Progenitor cell of endocrine pancreas (in vitro differentiated cells): ENCODE measurements at places on chromosomes 6 and 20. TPM values are rescaled to one million over a fixed set of nuclear protein-coding genes. Genes with fewer than 3 reads are reported as not detected.

DNA sequence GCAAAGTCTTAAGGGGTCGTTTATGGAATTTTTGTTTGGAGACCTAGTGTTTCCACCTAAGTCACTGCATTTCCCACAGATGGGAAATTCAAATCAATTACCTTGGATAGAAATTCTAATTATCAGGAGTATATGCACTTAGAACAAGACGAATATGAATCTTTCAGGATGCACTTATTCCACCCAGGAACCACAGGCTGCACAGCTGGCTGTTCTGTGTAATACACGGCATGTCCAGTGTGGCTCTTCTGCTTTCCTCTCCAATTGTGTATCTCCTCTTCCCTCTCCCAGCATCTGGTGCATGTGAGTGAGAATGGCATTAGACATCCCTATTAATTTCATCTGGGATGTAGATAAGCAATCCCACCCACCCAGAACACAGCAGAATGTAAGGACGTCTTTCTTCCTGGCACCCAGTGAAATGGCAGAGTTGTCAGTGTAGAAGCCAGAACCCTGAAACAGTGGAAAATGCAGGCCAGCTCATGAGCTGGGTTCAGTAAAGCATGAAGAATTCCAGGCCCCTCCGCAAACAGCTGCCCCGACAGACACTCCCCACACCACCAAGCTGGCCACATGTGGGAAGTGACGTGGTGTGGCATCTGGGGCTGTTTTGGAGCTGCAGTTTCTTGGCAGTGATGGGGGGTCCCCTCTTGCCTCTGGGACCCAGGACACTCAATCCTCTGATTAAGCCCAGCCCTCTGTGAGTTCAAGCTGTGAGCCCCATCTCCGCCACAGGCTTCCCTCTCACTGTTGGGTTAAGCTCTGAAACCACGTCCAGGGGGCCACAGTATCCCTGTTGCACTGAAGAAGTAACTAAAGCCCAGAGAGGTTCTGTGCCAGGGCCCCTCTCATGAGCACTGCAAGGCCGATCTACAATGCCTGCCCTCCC, 180.1 kb upstream of the CST7 start:
- peaks cover 17% of the 10 kb centered on the region for H3K27me3 ChIP-seq
- H3K36me3 ChIP-seq: no peaks in the 10 kb centered on the region
- H3K4me3 ChIP-seq: no peak overlapping the region
- peaks cover 6% of the 10 kb centered on the region for H3K4me1 ChIP-seq
- DNase-seq: no peak

The HSF2 gene
- 23.6 and 25.6 TPM in 2 replicates for total RNA-seq

The C20orf141 gene
- not detected in 2 replicates for total RNA-seq

The CGA gene
- total RNA-seq: 5.5 and 7.1 TPM in 2 replicates

DNA sequence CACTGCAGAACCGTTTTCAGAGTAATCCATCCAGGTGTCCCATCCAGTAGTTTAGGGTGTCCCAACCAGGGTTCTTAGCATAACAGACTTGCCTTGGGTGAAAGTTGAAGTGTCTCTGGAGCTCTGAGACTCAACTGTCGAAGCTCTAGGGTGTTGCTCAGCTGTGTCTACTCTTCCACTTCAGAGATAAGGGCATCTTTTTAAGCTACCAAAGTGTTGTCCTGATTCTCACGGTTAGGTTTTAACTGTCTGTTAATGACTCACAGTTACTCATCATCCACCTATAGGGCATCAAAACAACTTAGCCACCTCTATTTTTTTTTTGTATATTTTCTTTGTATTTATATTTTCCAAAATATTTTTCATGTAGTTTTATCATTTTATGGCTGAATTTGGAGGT, 36.9 kb upstream of the TBX18 start:
- no peak overlapping the region for H3K27ac ChIP-seq
- no peak overlapping the region for H3K4me3 ChIP-seq
- peaks cover 2% of the 10 kb centered on the region for H3K27me3 ChIP-seq
- H3K36me3 ChIP-seq: no peaks in the 10 kb centered on the region

The RNF182 gene
- total RNA-seq: 1.9 and 2.5 TPM in 2 replicates

The CITED2 gene
- 42.6 and 47.5 TPM in 2 replicates for total RNA-seq

DNA sequence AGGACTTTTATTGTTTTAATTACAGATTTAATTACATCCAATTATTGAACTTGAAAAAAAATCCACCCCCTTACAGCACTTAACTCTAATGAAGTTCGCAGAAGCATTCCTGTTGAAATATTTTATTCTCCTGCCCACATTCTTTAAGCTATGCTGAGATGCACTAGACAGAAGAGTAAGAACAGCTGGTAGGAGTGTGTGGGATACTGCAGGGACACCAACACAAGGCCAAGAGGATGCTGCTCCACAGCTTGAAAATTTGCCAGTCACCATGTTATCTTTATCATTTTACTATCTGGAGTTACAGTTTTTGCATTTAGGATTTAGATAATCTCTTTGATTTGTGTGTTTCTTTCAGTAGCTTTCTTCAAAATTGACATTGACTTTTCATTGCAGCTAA, 180.7 kb downstream of the EPHA7 start:
- DNase-seq: no peak
- no peaks in the 10 kb centered on the region for H3K36me3 ChIP-seq
- H3K4me1 ChIP-seq: no peaks in the 10 kb centered on the region
- no peak overlapping the region for H3K4me3 ChIP-seq
- H3K27ac ChIP-seq: no peak overlapping the region

- H3K27me3 ChIP-seq: peaks cover 13% of the 10 kb centered on the region
- no peaks in the 10 kb centered on the region for H3K36me3 ChIP-seq
- no peak for DNase-seq
- H3K4me1 ChIP-seq: peaks cover 27% of the 10 kb centered on the region
- no peak overlapping the region for H3K4me3 ChIP-seq
- peak overlapping the region; percentile 43 for H3K27ac ChIP-seq
Observed at GRCh38 chr6:113645576-113645970, 211.6 kb upstream of the MARCKS start.

The NECAB3 gene
- 68.3 and 74.6 TPM in 2 replicates for total RNA-seq

DNA sequence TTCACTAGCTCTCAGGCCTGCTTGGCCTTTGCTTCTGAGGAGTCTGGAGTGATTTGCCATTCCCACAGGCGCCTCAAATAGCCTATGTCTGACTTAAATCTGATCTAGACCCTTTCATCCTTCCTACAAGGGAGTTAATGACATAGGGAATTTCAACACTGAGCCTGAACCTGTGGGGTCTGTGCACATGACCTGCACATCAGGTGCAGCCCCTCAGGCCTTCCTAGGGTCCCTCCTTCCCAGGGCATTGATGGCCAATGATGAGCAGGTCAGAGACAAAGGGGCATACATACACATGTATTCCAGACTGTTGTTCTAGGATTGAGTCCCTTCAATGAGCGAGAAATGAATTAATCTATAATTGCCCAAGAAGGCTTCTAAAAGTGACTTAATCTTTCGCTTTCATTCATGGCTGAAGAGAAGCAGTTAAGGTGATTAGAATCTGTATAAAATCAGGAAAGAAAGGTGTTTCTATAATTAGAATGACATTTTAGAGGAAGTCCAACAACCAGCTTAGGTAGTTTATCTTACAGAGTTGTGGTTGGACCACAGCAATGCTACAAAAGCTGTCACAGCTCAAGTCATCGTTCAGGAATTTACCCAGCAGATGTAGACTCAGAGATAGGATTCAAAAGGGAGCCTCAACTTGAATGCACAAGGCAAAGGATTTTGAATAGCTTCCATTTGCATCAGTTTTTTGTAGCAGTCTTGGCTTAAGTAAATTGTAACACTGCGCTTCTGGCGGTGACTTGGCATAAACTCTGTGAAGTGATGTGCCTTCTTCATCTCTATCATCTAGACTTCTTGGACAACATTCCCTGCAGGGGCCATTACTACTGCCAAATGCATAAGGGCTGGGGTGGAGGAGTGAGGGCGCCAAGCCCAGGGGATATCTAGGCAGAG, 27.0 kb upstream of the TBC1D7 start:
- H3K36me3 ChIP-seq: no peaks in the 10 kb centered on the region
- peaks cover 1% of the 10 kb centered on the region for H3K4me1 ChIP-seq
- no peak overlapping the region for H3K4me3 ChIP-seq

The CUL9 gene
- total RNA-seq: 57.0 and 61.1 TPM in 2 replicates

The BPIFB1 gene
- not detected in 2 replicates for total RNA-seq

DNA sequence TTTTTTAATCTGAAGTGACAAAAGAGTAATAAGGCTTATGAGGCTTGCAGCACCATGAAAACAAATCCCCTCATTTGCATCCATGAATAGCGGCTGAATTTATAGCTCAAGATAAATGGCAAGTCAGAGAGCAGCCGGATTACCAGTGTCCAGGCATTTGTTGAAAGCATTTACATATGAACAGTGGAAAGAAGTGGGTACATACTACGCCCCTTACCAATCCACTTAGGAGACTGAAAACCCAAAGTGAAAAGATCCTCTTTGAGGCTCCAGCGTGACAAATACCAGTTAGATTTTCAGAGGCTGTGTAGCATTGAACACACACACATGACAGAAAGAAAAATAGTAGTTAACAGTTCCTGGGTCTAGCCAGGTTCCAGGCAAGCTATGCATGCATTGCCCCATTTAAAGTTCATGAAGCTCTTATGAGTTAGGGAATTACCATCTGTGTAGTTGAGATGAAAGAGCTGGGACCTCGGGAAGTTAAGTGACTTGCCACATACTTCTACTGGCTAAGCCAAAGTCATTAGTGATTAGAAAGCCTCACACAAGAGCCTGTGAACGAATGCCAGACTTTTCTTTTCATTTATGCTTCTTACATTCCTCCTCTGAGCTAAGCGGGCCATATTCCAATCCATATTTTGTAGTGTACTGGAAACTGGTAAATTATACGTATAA, 28.3 kb upstream of the NHSL1 start:
- H3K27ac ChIP-seq: peak overlapping the region; percentile 95
- no peaks in the 10 kb centered on the region for H3K27me3 ChIP-seq
- H3K36me3 ChIP-seq: peaks cover 23% of the 10 kb centered on the region
- H3K4me1 ChIP-seq: peaks cover 52% of the 10 kb centered on the region

DNA sequence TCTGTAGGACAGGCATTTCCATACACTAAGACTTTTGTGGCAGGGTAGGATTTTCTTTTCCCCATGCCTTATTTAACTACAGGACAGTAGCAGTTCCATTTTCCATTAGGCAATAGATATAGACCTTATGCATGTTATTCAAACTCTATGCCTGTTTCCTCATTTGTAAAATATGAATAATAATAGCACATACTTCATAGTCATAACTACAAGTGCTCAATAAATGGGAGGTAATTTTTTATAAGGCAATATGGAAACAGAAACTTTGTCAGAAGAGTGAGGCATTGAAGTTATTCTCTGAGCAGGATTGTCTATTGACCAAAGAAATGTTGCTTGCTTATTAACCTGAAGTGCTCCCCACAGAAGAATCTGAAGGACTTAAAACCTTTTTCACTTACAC, 41.9 kb upstream of the TNFRSF21 start:
- no peaks in the 10 kb centered on the region for H3K4me1 ChIP-seq
- no peak overlapping the region for H3K27ac ChIP-seq
- DNase-seq: no peak
- no peaks in the 10 kb centered on the region for H3K36me3 ChIP-seq
- no peak overlapping the region for H3K4me3 ChIP-seq

The BIRC7 gene
- total RNA-seq: not detected in 2 replicates

The GSTA2 gene
- total RNA-seq: 4.6 and 10.7 TPM in 2 replicates

GRCh38 chr6:139542351-139542750, 167.9 kb upstream of the CITED2 start:
- H3K36me3 ChIP-seq: no peaks in the 10 kb centered on the region
- H3K27me3 ChIP-seq: no peaks in the 10 kb centered on the region
- no peak for DNase-seq
- no peak overlapping the region for H3K27ac ChIP-seq
- peaks cover 36% of the 10 kb centered on the region for H3K4me1 ChIP-seq

DNA sequence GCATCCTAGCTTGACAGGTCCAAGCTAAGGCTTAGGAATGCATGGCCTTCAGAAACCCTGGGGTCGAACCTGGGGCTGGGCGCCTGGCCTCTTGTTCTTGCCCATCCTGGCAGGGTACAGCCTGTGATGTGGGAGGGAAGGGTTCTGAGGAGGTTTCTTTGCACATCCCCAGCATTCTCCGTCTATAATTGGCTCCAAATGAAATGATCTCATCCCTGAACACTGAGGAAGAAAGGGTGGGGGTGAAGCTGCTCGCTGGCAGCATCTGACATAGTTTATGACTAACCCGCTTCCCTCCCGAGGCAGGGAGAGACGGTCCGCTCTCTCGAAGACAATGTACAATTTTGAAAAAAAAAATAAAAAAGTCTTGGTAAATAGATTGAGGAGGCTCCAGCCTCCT, 67.1 kb upstream of the ZNFX1 start:
- no peak overlapping the region for H3K4me3 ChIP-seq
- H3K27ac ChIP-seq: no peak overlapping the region
- H3K27me3 ChIP-seq: peaks cover 12% of the 10 kb centered on the region
